Activated naive CD4-positive, alpha-beta T cell treated with anti-CD3 and anti-CD28 coated beads, Interleukin-2, amount 10 ng/mL, durations not matched to agents 7 days and 5 days (primary cell): ENCODE measurements at places on chromosomes 1 and 21.

GRCh38 chr1:20848162-20848561, 61.1 kb upstream of the HP1BP3 start:
- no peak for DNase-seq

DNA sequence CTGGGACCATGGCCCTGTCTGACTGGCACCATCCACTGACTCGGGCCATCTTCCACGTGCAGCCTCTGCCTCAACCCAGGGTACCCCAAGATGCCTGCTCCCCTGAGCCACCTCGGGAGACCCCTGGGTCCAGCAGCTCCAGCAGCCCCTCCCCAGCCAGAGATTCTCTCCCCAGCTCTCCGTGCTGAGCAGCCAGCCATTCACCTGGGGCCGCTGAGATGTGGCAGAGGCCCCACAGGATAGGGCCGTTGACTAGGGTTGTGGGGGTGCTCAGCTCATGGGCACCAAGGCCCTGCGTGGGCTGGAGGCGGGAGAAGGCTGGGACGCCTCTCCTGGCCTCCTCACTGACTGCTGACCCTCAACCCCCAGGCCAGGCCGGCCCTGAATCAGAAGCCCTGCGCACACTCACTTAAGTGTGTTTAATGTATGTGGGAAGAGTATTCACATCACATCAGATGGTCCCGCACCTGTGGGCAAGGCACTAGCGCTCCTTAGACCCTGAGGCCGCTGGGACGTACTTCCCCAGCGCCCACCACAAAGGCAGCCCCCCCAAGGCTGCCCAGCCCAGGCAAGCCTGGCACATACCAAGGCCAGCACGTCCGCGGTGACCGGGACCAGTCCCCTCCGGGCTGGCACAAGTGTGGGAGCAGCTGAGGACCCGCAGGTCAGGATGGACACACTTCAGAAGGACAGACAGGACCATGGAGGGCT, 27.8 kb downstream of the SLC19A1 start:
- DNase-seq: no peak

- DNase-seq: no peak
These were observed 21.0 kb downstream of the PDE9A start for GRCh38 chr21:42674351-42674940.

DNA sequence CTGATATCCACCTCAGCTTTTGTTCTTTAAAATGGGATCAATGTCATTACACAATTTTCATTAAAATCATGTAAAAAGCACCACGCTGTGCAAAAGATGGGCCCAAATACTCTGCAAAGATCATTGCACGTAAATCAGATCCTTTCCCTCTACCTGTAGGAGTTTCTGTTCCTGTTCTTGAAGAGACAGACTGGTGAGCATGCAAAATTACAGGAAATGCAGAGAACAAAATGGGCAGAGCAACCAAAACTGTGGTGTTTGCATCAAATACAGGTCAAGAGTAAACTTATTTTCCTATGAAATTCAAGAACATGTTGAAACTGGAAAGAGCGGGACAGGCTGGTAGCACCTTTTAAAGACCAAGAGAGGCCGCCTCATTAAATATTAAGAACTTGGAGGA, 294.9 kb upstream of the ADGRL2 start:
- DNase-seq: no peak

- DNase-seq: no peak
These were observed 4.5 kb downstream of the RFX5 start for GRCh38 chr1:151342569-151342968.

DNA sequence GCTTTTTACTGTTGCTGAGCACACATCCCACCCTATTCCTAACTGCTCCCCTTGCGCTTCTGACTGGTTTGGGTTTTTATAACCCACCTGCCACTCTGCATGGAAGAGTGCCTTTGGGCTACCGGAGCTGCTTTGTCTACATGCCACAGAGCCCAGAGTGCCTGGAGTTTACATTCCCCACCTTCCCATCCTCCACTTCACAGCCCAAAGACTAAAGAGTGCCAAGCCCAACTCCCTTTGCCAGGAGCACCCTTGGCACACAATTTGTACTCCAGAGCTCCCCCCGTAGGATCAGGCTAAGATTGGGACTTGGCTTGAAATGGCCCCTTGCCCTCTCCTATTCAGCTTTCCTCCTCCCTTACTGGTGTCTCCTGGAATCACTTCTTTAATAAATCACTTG, 63.3 kb downstream of the LHX9 start:
- DNase-seq: no peak

GRCh38 chr1:65924471-65924870, 131.8 kb downstream of the PDE4B start:
- DNase-seq: no peak

DNA sequence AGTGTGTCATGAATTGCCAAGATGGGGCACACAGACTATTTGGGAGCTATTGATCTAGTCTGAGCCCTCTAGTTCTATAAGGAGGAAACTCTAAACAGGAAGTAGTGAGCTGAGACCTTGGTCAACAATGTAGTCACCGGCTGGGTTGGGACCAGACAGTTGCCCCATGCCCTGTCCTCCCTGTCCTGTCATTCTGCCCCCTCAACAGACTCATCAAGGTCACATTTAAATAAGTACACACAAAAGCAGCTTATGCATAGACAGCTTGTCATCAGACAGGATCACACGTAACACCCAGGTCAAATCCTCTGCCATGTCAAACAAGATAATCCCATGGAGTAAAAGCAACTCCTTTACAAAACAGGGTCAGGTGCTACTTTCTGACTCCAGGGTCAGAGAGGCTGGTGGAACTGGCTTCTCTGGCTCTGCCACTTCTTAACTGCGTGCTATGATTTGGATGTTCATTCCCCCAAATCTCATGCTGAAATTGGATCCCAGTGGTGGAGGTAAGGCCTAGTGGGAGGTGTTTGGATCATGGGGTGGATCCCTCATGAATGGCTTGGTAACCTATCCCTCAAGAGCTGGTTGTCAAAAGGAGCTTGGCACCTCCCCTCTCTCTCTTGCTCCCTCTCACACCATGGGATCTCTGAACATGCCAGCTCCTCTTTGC, 128.9 kb downstream of the HIVEP3 start:
- DNase-seq: no peak

DNA sequence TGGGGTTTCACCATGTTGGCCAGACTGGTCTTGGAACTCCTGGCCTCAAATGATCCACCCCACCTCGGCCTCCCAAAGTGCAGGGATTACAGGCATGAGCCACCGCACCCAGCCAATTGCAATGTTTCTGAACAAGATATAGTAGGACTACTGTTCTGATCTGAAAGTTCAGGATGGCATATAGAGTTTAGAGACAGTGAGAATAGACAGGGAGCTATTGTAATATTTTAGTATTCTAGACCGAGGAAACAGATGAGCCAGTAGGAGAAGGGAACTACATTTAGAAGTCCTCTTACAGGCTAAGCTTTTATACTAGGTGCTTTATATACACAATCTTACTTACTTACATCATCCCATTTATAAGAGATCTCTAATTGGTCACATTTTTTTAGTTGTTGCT, 33.1 kb downstream of the SOAT1 start:
- no peak for DNase-seq

DNA sequence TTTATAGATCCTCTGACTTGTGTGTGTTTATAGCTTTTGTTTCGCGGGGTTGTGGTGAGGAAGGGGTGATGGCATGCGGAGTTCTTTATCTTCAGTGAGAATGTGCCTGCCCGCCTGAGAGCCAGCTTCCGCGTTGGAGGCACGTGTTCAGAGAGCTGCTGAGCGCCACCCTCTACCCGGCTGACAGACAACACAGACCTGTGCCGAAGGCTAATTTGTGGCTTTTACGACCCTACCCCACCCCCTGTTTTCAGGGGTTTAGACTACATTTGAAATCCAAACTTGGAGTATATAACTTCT, 14.4 kb upstream of the CD101 start:
- peak; percentile 83 for DNase-seq

DNA sequence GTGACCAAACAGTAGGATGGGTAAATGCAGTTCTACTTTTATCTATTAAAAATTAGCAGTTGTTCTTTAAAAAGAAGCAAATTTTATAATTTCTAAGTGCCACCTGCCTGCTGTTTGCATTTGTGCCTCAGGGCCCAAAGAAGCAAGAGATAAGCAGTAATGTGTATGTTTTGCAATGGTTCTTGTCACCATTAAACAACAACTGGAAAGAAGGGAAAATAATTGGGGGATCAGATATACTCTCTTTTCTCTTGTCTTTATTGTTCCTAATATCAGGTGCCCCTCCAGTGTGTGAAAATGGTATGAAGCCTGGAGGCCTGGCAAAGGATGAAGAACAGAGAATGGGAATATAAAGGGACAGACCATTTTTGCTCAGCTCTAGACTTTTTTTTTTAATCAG, 9.6 kb downstream of the B3GALT2 start:
- no peak for DNase-seq

GRCh38 chr1:235730007-235730406, 80.4 kb upstream of the GNG4 start:
- DNase-seq: no peak

GRCh38 chr1:76511558-76512179, 355.6 kb upstream of the ST6GALNAC5 start:
- no peak for DNase-seq

DNA sequence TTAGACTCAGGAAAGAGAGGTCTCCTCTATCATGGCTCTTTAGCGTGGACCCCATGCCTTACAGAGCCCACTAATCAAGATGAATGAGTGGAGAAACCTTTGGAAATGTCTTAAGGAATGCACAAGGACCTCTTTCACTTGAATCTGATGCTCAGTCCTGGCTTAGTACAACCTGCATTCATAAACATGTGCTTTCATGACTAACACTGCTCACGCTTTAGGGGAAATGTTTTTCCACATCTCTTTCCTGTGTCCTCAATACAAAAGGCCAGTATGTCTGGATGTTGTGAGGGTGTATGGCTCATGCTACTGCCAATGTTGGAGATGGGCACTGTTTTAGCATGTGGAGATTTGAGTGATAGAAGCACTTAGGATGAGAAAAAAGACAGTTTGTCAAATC, 14.2 kb upstream of the GNG12 start:
- no peak for DNase-seq

DNA sequence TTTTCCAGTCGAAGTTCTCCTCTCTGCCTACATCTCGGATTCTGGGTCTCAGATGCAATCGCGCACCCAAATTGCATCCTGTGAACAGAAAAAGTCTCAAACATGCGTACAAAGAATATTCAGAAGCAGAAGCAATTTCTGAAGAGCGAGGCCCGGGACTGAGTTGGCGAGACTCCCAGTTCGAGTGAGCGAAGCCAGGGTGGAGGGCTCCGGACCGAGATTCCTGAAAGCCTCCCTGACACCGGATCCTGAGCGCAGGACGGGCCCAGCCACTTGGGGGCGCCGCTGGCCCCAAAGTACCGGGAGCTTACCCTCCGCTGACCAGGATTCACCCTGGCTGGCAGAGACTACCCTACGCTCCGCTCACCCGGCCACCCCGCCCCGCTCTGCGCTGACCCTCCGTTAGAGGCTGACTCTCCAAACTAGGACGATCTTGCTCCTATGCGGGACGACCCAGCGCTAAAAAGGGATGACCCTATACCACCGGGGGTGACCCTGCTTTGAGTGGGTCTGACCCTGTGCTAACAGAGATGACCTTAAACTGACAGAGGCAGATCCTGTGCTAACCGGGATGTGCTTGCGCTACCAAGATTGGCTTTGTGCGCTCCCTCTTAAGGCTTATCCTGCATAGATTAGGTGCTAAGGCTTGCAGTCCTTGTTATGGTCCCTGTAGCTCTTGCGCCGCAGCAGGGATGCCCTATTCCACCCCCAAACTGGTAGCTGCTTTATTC, 12.1 kb downstream of the FOXD2 start:
- DNase-seq: no peak

- DNase-seq: no peak
These were observed 130.8 kb downstream of the FAF1 start for GRCh38 chr1:50829014-50829958.

DNA sequence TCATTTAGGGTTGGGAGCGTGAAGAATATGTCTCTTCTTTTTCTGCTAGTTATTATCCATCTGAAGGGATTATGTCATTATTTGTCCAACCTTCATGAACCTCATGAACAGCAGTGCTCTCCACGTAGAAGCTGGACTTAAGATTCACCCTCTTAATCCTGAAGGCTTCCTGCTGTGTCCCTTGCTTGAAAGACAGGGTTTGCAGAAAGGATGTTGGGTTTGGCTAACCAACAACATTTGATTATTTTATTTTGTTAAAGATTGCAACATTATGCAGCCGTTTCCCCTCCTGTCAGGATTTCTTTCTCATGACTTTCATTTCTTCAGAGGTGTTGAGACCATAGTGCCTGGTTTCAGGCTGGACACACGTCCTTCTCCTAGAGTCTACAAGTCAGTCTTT, 75.2 kb downstream of the NGF start:
- no peak for DNase-seq

- DNase-seq: peak; percentile 14
These were observed 690 bp downstream of the EPS8L3 start for GRCh38 chr1:109762821-109763645.

DNA sequence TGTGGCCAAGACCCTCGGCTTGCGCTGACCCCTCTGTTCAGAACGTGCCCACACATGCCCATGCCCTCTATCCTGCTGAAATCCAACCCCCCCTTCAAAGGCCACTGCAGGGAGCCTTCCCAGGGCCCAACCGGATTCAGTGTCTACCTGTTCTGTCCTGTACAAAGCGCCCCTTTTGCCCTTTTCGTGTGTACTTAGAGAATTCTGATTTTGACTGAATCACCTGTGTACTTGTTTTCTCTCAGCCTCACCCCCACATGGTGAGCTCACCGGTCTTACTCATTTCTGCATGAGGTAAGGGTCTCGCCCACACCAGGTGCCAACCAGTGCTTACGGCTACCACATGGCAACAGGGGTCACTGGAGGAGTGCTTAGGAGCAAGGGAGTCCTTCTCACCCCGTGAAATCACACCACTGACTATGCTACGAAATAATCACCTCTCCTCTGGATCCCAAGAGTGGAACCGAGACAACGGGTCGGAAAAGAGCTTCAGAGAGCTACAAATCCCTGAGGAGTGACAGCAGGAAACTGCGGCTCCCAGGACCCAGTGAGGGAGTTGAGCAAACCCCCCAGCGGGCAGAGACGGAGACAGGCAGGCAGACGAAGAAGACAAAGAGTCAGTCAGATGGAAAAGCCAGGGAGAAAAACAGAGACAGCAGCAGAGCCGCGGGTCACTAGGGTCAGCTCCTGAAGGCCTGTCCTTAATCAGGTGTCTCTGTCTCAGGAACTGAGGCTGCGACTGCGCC, 2.1 kb upstream of the S100A2 start:
- DNase-seq: no peak

GRCh38 chr1:36625935-36626310, 143.2 kb upstream of the CSF3R start:
- DNase-seq: no peak

DNA sequence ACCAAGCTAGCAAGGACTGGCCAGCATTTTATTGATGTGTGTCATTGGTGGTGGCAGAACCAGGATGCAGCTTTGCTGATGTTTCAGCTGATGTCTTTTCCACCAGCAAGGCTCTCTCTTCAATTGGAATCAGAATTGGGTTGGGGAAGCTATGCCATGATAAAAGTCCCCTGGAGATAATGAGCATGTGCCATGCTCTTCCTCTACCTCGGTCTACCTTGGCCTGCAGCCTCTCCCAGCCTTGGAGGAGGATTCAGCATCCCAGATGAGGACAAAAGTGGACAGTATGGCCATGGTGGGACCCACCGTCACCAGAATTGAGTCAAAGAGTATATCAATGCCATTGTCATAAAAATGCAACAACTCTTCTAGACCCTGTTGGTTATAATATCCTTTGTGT, 8.6 kb downstream of the AVPR1B start:
- no peak for DNase-seq
